Stimulated activated effector memory CD8-positive, alpha-beta T cell treated with anti-CD3 and anti-CD28 coated beads, Interleukin-12 subunit alpha, Interleukin-12 subunit beta, amount 100 ng/mL, for 72 hours (primary cell): ENCODE measurements at places on chromosomes 3 and 15.

GRCh38 chr3:66747261-66747660 is 246.4 kb upstream of the LRIG1 start:
- DNase-seq = no peak

GRCh38 chr3:194971965-194972364 is 286.3 kb downstream of the FAM43A start:
- DNase-seq = no peak

- no peak for DNase-seq
Measured at GRCh38 chr3:18758047-18758704, 333.0 kb upstream of the SATB1 start.

DNA sequence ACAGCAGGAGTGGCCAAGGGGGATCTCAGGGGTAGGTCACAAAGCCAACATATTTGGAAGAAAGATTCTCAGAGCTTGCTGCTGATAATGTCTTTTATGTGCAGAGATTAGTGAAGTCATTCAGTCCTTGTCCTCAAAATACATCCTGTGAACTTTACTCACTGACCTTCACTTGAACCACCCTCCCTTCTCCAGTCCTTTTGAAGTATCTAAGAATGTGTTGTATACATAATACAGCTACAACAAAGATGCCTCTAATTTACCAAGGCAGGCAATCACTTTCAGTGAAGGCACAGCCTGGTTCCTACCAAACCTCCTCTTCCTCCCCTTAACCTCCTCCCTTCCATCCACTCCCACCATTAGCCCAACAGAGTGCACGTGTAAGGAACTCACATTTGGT is 38.3 kb downstream of the ETV5 start:
- DNase-seq = no peak
